ENCODE measurements at places on chromosomes 5 and 9.

DNA sequence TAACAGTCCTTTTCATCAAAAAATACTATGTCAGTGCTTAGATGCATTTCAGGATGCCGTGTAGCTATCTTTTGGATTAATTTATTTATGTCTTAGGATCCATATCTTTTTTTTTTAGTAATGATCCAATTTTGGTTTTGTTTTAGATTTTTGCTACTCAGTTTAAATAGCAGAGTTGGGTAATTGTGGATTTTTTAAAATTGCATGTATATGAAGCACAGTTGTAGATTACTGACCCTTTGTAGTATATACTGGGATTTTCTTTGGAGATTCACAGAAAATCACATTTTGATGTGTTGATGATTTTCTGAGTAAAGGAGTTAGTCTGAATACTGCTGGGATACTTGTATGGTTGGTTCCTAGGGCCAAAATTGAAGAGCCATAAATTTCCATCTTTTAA lies 111.8 kb downstream of the NIPBL start:
- H3K27ac ChIP-seq, result no peak overlapping the region
- no peaks in the 10 kb centered on the region for H3K27me3 ChIP-seq
- no peak for DNase-seq
- no peaks in the 10 kb centered on the region for H3K4me1 ChIP-seq

DNA sequence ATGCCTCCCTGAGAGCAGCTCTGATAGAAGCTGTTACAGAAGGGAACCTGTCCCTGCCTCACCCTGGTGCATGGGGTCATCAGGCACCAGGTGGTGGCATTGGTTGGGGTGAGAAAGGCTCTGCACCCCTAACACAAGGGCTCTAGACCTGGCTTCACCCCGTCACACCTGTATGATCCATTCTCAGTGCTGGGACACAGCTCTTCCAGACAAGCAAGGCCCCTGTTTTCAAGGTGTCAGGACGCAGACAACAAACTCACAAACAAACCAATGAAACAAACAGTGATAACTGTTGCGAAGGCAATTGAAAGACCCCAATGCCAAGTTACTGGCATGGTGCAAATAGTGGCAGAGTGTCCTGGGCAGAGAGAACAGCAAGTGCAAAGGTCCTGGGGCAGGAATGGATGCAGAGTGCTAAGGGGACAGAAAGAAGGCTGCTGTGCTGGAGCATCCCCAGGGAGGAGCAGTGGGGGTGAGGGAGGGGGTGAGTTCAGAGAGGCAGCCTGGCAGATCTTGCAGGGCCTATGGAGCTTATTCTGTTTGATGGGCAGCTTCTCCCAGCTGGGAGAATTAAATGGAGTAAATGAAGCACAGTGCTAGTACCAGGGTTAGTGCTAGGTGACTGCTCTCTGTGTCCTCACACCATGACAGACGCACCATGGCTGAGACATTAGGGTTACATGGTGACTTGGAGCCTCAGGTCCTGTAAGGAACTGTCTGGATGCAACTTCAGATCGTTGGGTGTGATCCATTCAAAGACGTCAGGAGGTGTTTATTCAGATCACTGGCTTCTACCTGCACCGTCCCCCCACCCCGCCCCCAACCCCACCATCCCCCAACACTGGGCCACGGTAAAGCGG lies 67.9 kb upstream of the UNC5A start:
- peaks cover 21% of the 10 kb centered on the region for H3K27me3 ChIP-seq
- peaks cover 25% of the 10 kb centered on the region for H3K4me1 ChIP-seq
- H3K27ac ChIP-seq, result no peak overlapping the region
- peak overlapping the region; percentile 46 for H3K4me3 ChIP-seq
- no peak for DNase-seq
- no peaks in the 10 kb centered on the region for H3K36me3 ChIP-seq

DNA sequence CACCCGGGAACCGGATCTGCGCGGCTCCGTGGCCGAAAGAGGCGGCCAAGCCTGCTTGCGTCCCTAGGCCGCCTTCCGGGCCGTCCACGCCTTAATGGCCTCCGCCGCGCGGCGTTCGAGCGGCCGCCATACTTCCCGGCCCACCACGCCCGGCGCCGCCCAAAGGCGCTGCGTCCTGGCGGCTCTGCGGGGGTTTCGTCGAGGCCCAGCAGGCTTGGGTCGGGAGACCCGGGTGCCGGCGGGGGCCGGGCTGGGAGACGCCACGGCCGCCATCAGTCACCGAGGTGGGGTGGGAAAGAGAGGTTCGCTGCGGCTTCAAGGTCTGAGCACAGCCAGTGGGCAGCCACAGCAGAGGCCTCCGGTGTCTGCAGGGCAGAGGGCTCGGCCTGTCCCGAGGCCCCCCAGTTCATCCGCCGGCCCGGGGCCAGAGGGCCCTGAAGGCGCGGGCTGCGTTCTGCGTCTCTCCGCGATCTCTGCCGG lies 545.8 kb upstream of the CDH10 start:
- H3K27ac ChIP-seq, result no peak overlapping the region
- H3K27me3 ChIP-seq, result no peaks in the 10 kb centered on the region

DNA sequence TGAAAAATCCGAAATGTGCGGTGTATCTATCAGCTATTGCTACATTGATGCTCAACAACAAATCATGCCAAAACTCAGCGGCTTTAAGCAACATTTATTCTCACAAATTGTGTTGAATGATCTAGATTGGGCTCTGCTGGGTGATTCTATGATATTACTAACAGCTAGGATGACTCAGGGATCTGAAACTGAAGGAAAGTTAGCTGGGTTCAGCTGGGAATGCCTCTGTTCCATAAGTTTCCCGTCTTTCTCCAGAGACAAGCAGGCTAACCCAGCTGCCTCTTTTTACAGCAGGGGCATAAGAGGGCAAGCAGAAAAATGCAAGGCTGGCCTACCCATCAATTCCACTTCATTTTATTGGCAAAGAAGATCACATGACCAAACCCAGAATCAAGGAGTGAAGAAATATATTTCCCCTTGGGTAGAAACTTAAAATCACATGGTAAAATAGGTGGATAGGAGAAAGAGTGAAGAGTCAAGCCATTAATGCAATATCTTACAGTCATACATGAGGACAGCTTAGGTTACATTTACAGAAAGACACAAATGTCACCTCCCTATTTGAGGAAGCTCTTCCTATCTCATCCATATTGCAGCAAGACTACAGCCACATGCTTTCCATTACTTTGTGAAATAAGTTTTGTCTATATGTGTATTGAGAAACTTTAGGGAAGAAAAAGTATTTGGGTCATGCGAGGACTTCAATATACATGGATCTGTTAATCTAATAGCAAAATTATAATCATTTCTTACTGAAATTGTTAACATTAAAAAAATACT lies 30.8 kb downstream of the IL7R start:
- DNase-seq, result no peak
- no peaks in the 10 kb centered on the region for H3K36me3 ChIP-seq
- peaks cover 2% of the 10 kb centered on the region for H3K27me3 ChIP-seq
- no peaks in the 10 kb centered on the region for H3K4me1 ChIP-seq
- no peak overlapping the region for H3K4me3 ChIP-seq

GRCh38 chr9:90460220-90460619 lies 182.4 kb downstream of the DIRAS2 start:
- H3K27me3 ChIP-seq, result peaks cover 3% of the 10 kb centered on the region
- H3K27ac ChIP-seq, result no peak overlapping the region
- no peaks in the 10 kb centered on the region for H3K4me1 ChIP-seq
- peaks cover 4% of the 10 kb centered on the region for H3K36me3 ChIP-seq
- no peak overlapping the region for H3K4me3 ChIP-seq
- DNase-seq, result no peak

DNA sequence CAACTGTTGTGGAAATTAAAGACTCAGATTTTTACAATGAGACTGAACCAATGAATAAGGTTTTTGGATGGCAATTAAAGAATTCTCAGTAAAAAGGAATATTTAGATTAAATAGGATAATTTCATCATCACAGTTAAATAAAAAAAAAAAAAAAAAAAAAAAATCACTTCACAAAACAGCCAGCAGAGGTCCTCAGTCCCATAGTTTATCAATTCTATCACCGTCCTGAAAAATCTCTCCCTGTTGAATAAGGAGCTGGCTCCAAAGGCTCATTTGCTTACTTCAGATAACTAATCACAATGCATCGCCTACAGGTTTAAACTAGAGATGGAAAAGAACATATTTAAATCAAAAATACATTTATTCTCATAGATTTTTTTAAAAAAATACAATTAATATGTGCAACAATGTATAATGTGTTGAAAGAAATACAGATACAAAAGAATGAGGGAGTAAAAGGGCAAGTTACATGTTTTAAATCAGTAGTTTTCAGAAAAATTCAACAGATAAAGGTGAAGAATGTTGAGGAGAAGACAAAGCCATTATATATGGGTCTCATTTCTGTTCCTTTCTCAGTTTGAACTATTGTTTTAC lies 175.8 kb upstream of the CHD1 start:
- no peak for DNase-seq
- H3K27me3 ChIP-seq, result no peaks in the 10 kb centered on the region
- no peaks in the 10 kb centered on the region for H3K36me3 ChIP-seq
- H3K4me3 ChIP-seq, result no peak overlapping the region
- H3K27ac ChIP-seq, result no peak overlapping the region

- peaks cover 2% of the 10 kb centered on the region for H3K27me3 ChIP-seq
- DNase-seq, result no peak
- H3K4me3 ChIP-seq, result no peak overlapping the region
- H3K27ac ChIP-seq, result no peak overlapping the region
Observed at GRCh38 chr9:120890320-120891244, 13.6 kb upstream of the PHF19 start.

GRCh38 chr9:113620377-113621161 lies 157.0 kb downstream of the RGS3 start:
- H3K27ac ChIP-seq, result peak overlapping the region; percentile 62
- H3K4me1 ChIP-seq, result peaks cover 28% of the 10 kb centered on the region
- DNase-seq, result peak; percentile 60
- H3K4me3 ChIP-seq, result no peak overlapping the region
- peaks cover 4% of the 10 kb centered on the region for H3K27me3 ChIP-seq

GRCh38 chr5:171614971-171615653 lies 170.5 kb upstream of the SMIM23 start:
- H3K4me3 ChIP-seq, result no peak overlapping the region
- no peak overlapping the region for H3K27ac ChIP-seq
- peak; percentile 54 for DNase-seq
- H3K36me3 ChIP-seq, result peaks cover 7% of the 10 kb centered on the region
- H3K4me1 ChIP-seq, result peaks cover 20% of the 10 kb centered on the region

DNA sequence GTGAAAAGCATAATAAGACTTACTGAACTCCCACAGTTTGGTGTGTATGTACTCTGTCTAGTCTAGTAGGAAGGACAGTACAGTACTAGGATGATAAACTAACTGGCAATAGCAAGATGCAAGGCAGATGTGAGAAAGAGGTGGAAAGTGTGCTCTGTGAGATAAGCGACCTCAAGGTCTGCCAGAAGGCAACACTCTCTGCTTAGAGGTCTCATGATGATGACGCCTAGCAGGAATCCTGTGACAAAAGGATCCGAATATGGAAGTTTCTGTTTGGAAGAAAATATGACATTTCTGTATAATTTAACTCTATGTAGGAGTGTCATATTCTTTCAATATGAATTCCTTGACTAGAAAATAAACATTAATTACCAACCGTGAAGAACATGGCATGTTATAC lies 112.2 kb downstream of the PLPPR1 start:
- H3K27me3 ChIP-seq, result peaks cover 3% of the 10 kb centered on the region
- no peaks in the 10 kb centered on the region for H3K36me3 ChIP-seq
- no peak overlapping the region for H3K27ac ChIP-seq
- no peak overlapping the region for H3K4me3 ChIP-seq
- no peaks in the 10 kb centered on the region for H3K4me1 ChIP-seq

DNA sequence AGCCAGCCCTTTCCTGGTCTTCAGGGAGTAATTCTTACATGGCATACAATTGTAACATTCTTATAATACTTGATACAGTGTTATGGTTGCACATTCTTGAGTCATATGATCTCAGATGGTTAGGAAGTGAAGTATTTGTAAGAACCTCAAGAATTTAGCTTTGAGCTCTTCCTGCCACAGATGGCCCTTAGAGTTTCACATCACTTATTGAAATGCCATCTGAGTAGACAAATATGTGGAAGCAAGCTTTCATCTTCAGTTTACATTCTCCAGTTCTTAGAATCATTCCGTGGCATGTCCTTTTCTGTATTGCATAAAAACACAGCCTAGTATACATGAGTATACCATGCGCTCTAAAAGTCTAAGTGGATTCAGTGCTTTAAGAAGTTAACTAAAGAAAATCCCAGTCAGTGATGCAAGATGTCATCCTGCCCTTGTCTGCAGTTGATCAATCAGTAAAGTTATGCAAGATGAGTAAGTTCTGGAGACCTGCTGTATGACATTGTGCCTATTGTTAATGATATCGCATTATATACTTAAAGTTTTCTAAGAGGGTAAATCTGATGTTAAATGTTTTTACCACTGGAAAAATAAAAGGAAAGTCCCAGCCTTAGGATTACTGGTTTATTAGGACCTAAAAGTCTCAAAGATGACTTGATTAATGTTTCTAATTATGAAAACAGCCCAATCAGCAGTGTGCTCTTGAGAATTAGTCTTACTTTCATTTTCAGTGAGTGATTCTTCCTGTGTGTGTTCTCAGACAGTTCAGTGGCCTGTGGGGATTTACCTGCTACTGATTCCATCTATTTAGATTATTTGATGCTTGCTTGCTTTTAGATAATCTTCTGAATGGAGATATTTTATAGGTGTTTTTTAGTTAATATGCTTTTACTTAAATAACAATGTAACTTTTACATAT lies 29.4 kb downstream of the RHOBTB3 start:
- no peak overlapping the region for H3K4me3 ChIP-seq
- H3K4me1 ChIP-seq, result peaks cover 17% of the 10 kb centered on the region
- peaks cover 2% of the 10 kb centered on the region for H3K27me3 ChIP-seq
- no peak overlapping the region for H3K27ac ChIP-seq

DNA sequence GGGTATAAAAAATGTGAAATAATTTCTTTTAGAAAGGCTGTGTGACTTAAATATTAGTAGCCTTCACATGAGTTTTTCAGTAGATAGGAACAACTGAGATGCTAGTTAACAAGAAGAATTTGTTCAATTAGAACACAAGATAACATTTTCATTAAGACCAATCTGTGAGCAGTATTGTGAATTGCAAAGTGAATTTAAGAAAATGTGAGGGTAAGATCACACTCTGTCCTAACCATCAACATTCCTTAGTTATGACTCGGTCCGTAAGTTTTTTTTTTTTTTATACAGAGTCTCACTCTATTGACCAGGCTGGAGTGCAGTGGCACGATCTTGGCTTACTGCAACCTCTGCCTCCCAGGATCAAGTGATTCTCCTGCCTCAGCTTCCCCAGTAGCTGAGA lies 180.2 kb upstream of the EGFLAM start:
- no peaks in the 10 kb centered on the region for H3K4me1 ChIP-seq
- H3K27me3 ChIP-seq, result peaks cover 2% of the 10 kb centered on the region
- H3K27ac ChIP-seq, result no peak overlapping the region
- H3K4me3 ChIP-seq, result no peak overlapping the region
- DNase-seq, result no peak

DNA sequence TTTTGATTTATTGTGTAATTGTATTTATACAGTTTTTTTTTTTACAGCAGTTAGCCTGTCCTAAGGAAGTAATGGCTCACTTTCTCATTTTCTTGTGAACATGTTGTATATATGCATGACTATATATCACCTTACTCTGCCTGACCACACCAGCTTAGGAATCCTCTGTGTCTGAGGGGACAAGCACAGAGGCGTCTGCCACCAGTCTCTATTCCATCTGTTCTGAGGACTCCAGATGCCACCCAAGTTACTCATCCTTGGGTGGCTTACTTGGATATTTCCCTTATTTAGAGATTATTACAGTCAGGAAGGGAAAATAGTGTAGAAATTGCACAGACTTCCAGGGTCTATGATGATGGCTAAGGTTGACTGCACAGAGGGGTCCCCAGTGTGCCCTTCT lies 256.3 kb upstream of the C9orf72 start:
- H3K4me3 ChIP-seq, result no peak overlapping the region
- DNase-seq, result no peak
- H3K4me1 ChIP-seq, result peaks cover 20% of the 10 kb centered on the region

GRCh38 chr5:107337281-107337680 lies 333.5 kb downstream of the EFNA5 start:
- DNase-seq, result no peak
- no peak overlapping the region for H3K4me3 ChIP-seq
- no peak overlapping the region for H3K27ac ChIP-seq

Measured in glutamatergic neuron (in vitro differentiated cells).